ENCODE measurements at places on chromosomes 2 and 18.

DNA sequence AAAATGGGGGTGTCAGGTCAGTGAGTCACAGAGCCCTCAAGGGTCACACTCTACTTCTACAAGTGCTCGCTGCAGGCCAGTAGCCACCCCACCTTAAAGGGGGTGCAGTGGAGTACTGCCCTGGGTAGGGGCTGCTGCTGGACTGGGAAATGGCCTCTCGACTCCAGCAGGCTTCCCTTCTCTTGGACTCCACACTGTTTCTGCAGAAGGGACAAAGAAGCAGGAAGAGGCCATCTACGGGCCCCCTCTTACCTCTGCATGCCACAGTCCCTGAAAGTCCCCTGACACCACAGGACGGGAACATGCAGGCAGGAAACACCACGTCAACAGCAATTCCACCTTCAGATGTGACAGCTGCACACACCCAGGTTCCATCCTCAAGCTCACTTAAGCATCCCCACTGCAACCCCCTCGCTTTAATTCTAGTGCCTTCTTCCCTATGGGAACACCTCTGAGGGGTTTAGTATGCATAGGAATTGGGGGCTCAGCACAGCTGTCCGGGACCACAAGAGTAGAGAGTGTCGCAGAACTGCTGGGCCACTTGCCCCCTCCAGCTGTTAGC is 22.3 kb downstream of the SNED1 start:
- DNase-seq = no peak

DNA sequence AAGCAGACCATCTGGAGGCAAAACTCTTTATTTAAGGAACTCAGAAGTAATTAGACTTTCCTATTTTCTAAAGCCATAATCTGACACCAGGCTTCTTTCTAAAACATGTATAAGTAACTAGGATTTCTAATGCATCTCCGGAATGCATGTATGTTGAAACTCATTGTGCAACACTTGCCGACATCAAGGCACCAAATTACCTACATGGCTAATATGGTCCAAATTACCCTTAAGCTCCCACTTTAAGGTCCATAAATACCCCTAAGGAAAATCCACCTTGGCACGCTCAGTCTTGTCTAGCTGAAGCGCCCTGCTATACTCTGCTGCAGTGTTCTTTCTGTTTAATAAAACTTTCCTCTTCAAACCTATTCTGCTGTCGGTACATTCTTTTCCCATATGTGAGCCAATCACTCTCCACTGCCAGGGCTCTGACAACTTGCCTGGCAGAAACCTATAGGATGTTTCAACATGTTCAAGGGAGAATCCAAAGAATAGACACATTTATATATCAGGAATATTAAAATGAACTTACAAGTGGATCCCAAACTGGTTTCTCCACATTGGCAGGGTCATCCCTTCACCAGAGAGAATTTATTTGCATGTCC is 171.9 kb downstream of the GALNT1 start:
- DNase-seq = no peak

DNA sequence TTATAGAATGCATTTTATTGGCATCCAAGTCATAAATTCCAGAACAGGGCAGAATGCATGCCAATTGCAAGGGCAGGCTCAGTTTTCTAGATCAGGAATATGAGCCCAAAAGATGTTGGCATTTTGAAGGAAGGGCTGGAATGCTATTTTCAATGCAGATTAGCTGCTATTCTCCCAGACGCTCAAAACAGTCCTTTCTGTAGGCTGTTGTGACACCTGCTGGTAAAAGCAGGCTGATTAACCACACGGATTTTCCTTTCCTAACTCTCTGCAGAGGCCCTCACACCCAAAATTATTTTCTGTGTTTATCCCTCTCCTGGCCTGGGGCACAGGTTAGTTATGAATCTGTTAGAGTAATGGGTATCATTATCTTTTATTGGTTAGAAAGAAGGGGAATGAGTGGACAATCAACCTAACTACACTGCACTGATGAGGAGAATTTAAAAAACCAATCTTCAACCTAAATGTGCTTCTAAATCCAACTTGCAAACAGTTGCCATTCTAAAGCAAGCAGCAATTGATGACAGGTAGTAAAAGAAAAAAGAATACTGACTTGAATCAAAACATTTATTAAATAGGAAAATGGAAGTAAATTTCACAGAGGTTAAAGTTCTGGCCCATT is 94.0 kb downstream of the PLA2R1 start:
- no peak for DNase-seq

GRCh38 chr2:203887677-203888076 is 20.1 kb downstream of the CTLA4 start:
- DNase-seq = no peak

GRCh38 chr2:200331061-200331400 is 24.5 kb downstream of the SPATS2L start:
- no peak for DNase-seq

GRCh38 chr2:204250692-204251091 is 294.6 kb upstream of the PARD3B start:
- no peak for DNase-seq

- DNase-seq = no peak
These were observed 52.1 kb downstream of the COPS8 start for GRCh38 chr2:237137626-237138323.

DNA sequence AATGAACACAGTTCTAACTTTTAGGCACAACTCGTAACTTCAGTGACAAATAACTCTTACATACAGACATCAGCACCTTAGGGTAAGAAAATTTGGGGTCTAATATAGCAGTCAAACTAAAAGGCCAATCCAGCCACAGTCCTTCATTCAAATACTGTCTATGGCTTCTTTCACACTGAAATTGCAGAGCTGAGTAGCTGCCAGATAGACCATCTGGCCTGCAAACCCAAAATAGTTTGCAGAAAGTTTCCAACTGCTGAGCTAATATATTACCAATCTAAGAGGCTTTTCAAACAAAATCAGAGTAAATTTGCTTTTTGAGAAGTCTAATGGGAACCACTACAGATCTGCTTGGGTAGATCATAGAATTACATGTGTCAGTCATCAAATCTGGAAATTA is 183.4 kb downstream of the GALR1 start:
- no peak for DNase-seq

GRCh38 chr2:159098361-159098760 is 129.9 kb downstream of the TANC1 start:
- DNase-seq = no peak

- no peak for DNase-seq
These were observed 316.5 kb downstream of the EN1 start for GRCh38 chr2:118530976-118531375.

GRCh38 chr2:182412858-182413257 is 14.0 kb downstream of the PDE1A start:
- DNase-seq = no peak

DNA sequence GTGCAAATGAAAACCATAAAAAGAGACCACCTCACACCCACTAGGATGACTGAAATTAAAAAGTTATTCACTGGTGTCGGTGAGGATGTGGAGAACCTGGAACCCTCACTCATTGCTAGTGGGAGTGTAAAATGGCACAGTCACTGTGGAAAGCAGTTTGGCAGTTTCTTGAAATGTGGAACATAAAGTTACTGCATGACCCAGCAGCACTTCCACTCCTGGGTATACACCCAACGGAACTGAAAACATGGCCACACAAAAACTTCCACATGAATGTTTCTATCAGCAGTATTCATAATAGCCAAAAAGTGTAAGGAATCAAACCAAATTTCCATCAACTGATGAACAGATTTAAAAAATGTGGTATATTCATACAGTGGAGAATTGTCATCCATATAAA is 65.1 kb upstream of the SLC66A3 start:
- DNase-seq = no peak

DNA sequence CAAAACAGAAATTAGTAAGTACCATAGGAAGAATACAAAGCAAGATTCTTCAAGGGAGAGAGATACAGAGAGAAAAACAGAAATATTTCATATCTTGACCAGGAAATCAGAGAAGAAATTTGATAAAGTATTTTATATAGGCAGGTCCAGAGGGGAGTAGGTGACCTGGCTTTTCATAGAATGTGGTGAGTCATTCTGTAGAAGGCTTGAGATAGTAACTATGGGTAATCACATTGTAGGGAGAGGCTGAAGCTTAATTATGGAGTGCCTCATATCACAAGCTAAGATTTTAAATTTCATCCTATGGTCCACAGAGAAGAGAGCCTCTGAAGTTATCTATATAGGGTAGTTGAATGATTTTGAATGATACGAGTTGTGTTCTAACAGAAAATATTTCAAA is 195.0 kb upstream of the CYRIA start:
- no peak for DNase-seq

DNA sequence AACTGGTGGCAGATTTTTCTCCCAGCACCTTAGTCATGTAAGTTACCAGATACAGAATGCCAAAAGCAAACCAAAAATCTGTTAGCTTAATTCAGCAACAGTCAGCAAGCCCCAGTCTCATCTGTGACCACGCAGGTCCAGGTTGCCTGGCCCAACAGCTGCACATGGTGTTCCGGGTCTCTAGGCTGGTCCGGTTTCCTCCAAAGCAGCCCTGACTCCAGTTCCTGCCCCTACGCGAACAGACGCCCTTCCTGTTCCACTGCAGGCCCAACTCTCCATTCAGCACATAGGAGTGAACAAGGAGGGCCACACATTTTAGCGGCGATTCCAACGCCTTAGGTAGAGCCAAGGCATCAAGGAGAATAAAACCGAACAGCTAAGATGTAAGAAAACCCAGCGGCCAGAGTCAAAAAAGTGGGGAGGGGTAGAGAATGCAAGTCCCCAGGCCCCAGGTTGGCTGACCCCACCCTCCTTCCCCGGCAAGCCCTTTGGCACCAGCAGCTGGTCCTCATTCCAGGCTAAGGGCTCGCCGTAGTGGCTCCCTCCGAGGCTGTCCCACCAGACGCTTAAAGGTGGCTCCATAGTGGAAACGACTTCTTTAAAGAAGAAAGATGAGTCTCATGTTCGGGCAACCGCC is 1.5 kb downstream of the STK25 start:
- no peak for DNase-seq

GRCh38 chr2:198220763-198221610 is 416.6 kb downstream of the PLCL1 start:
- no peak for DNase-seq

DNA sequence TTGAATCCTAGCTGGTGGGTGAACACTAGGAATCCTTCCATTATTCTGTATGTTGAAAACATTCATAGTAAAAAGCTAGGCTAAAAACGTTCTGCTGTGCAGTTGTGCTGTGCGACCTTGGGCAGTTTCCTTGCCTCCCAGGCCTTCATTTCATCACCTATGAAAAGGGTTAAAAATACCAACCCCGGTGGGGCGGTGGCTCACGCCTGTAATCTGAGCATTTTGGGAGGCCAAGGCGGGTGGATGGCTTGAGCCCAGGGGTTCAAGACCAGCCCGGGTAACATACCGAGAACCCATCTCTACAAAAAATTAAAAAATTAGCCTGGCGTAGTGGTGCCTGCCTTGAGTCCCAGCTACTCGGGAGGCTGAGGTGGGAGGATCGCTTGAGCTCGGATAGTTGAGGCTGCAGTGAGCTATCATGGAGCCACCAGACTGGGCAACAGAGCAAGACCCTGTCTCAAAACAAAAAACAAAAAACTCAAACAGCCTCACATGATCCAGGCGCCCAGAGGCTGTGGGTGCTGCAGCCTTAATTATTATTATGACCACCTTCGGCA is 2.9 kb upstream of the RRM2 start:
- no peak for DNase-seq

DNA sequence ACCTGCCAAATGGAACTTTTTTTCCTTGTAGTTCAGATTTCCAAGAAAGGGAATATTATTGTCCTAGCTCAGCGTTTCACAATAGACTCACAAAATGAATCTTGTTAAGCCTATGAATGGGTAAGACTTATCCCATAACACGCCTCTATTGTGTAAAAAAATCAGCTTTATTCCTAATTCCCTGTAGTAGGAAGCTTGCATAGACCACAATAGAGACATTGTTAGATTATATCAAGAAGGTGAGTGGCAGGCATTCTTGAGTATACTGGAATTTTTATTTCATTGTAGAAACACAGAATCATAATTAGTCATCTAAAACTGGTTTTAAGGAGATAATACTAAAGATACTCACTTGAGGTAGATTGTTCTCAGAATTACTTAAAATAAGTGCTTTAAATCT is 46.5 kb upstream of the SLC30A6 start:
- DNase-seq = no peak

GRCh38 chr2:64807417-64807816 is 153.7 kb upstream of the SERTAD2 start:
- no peak for DNase-seq

DNA sequence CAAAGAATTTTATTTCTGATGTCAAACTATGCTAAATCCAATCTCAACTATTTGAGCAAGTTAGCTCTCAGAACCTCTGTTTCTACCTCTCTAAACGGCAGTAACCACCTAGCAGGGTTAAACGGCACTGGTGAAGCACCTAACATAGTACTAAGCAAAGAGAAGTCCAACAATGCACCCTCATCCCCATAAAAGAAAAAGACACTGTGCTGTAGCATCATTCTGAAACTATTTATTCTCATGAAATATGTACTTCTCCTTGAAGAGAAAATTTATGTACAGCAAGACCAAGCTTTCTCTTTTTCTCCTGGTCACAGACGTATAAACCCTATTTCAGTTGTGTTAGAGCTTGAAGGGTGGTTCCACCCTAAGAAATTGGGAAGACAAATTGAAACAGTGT is 4.8 kb downstream of the MEX3C start:
- DNase-seq = no peak

GRCh38 chr2:74259733-74260132 is 61.3 kb downstream of the MTHFD2 start:
- no peak for DNase-seq

- no peak for DNase-seq
These were observed 38.7 kb downstream of the FANCL start for GRCh38 chr2:58202404-58202803.

DNA sequence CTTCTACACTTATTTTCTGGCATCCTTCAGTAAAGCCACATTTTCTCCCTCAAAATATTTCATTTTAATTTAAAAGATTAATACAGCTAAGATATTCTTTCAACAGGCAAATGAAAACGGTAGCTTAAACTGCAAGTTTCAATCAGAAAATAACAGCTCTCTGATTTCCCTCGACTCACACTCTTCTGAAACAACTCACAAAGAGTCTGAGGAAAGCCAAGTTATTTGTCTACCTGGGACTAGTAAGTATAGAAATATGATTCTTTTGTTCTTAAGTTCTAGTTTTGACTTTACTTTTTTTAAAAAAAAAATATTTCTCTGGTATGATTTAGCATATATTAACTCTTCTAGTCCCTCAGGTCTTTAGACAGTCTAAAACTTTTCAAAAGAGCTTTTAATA is 27.2 kb downstream of the CEP192 start:
- DNase-seq = no peak

DNA sequence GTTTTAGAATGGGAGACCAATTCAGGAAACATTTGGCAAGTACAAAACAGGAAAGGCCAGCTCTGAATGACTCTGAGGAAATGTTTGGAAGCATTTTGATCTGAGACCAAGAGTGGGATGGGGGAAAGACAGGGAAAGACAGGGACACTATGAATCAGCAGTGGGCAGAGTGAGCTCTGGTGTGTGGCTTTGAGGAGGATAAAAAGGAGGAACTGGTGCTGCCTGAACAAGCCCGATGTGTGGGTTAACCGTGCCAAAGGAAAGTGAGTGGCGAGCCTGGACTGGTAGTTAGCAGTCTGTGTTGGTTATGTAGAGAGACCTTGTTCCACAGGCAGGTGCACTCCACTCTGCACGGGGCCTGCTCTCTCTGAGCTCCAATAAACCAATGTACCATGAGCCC is 5.3 kb downstream of the MFSD6 start:
- no peak for DNase-seq

Data from suprapubic skin (tissue), 4 donors.